D341Med (cell line): ENCODE measurements at places on chromosomes 11 and 22.

GRCh38 chr11:122832721-122833470 lies 5.4 kb upstream of the CRTAM start:
- DNase-seq = no peak

- DNase-seq = no peak
Measured at GRCh38 chr11:109612496-109612895, 190.5 kb downstream of the C11orf87 start.

- DNase-seq = no peak
Measured at GRCh38 chr11:15730263-15730994, 615.7 kb downstream of the INSC start.

- no peak for DNase-seq
Measured at GRCh38 chr11:7910286-7910788, 20.7 kb downstream of the OR10A6 start.

DNA sequence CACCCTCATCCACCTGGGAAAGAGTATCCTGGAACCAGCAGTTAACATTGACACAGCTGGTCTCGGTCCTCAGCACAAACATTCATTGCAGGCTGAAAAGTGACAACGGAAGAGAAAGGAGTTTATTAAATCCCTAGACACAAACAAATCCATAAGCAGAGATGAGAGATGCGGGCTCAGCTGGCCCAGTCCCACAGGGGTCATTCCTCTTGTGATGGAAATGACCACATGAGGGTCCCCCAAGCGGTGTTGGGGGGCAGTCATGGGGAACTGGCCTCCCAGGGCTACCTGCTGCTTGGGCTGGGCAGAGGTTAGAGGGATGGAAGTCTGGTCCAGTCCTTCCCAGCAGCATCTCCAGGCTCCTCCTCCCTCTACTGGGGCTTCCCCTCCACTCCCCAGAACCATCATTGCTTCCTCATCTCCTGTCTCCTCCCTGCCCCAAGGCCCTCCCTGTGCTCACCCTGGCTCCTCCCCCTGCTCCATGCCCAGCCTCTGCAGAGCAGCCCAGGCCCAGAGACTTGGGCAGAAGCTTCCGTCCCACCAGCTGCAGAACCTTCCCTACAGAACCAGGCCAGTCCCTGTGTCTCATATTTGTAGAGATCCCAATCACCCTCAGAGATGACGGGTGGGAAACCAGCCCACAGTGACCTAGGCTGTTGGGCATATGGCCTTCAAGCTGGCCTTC lies 5.4 kb upstream of the IGLL5 start:
- no peak for DNase-seq

GRCh38 chr22:39833610-39834009 lies 60.0 kb downstream of the ENTHD1 start:
- DNase-seq = no peak

- DNase-seq = peak; percentile 43
Measured at GRCh38 chr11:12122083-12122482, 11.7 kb downstream of the MICAL2 start.

DNA sequence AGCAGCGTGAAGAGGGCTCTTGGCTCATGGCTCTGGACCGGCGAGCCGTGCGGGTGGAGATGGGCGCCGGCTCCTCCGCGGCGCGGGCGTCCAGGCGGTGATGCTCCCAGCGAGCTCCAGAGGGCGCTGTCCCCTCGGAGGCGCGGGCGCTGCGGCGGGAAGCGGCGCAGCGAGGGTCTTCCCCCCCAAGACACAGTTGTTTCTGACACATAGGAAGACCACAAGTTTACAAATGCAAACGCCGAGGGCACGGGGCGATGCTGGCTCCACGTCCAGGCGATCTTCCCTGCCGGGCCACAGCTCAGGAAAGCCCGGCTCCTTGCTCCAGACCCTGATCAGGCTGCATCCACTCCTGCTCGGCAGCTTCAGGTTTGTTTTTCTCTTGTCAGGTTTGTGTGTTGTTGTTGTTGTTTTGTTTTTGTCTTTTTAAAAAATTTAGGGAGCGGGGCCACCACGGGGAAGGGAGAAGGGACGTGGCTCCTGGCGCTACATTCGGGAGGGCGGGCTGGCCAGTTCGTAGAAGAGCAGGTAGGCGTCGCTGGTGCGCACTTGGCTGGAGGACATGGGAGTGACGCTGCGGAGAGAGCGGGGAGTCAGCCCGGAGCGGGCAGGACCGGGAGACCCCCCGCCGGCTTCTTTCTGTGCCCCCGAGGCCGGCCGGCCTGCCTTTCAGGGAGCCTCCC lies 10.0 kb upstream of the MFRP start:
- peak; percentile 88 for DNase-seq

DNA sequence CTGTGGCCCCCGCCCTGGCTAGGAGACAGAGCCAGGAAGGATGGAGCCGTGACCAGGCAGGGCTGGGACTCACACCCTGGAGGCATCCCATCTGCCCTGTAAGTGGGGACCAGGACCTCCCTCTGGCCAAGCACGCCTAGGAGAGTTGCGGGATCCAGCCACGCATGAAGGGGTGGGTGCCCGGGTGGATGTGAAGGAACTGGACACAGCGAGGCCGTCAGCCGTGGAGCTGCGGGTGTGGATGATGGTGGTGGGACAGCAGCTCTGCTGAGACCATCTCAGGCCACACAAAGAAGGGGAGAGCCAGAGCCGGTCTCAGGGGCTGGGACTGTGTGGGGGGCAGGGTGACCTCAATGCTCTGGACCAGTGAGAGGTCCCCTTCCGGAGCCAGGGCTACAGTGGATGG lies 746.4 kb downstream of the BRD1 start:
- no peak for DNase-seq

DNA sequence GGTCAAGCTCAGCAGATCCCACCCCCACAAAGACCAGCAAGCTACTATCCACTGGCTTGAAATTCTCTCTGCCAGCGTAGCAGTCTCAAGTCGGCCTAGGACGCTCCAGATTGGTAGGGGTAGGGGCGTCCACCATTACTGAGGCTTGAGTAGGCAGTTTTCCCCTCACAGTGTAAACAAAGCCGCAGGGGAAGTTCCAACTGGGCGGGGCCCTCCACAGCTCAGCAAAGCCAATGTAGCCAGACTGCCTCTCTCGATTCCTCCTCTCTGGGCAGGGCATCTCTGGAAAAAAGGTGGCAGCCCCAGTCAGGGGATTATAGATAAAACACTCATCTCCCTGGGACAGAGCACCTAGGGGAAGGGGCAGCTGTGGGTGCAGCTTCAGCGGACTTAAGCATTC lies 1064.9 kb upstream of the TENM4 start:
- no peak for DNase-seq

- no peak for DNase-seq
Measured at GRCh38 chr11:81220146-81220895, 1513.3 kb downstream of the FAM181B start.

DNA sequence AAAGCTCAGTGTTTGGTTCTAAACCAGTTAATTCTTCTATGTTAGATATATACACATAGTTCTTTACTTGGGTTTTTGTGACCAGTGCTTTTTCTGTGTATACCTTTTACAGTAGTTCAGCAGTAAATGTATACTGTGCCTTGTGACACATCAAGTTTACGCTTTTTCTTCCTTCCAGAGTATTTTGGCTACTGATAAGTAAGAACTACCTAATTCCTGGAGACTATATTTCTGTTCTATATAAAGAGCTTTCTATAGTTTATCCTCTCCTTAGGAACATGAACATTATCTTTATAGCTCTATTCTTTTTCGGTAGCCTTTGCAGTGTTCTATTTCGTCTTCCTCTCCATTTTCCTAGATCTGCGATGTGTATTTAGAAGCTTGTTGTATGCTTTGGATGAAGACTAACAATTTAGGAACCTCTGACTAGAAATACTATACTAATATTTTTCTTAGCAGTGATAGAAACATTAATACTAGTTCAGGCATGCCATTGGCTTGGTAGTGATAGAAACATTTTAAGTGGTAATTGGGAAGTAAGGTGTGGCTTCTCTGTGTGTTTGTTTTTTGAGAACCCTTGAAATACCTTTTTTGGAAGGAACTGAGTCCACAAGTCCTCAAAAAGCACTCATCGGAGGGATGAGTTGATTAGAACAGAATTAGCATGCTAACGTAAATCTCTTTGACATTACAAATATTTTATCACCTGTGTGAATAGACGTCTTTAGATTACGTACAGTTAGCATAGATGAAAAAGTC lies 74.6 kb downstream of the ARHGEF12 start:
- no peak for DNase-seq

DNA sequence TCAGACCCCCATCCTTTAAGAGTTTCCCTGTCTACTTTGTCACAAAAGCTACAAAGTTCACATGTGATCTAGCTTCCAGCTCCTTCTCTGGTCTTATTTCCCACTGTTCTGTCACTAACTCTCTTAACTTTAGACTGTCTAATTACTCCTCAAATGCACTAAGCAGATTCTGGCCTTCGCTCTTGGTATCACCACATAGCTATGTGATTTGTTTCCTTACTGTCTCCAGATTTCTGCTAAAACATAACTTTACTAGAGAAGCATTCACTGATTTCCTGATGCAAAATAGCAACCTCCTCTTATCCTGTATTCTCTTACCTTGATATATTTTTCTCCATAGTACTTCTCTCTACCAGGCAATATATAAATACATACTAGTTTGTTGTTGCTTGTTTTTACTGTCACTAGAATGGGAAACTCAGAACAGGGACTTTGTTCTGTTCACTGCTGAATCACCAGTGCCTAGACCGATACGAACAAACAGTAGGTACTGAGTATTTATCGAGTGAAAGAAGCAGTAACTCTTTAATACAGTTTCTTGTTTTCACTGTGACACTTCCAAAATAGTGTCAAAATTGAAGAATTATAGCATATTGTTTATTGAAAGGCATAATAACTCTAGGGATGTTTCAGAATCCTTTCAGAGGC lies 205.6 kb downstream of the DDX10 start:
- no peak for DNase-seq

GRCh38 chr11:125176866-125177265 lies 12.3 kb downstream of the PKNOX2 start:
- no peak for DNase-seq

- DNase-seq = peak; percentile 72
Measured at GRCh38 chr11:63906585-63906984, 10.4 kb downstream of the RCOR2 start.

- DNase-seq = no peak
Measured at GRCh38 chr11:17876827-17877226, 136.0 kb downstream of the SERGEF start.

DNA sequence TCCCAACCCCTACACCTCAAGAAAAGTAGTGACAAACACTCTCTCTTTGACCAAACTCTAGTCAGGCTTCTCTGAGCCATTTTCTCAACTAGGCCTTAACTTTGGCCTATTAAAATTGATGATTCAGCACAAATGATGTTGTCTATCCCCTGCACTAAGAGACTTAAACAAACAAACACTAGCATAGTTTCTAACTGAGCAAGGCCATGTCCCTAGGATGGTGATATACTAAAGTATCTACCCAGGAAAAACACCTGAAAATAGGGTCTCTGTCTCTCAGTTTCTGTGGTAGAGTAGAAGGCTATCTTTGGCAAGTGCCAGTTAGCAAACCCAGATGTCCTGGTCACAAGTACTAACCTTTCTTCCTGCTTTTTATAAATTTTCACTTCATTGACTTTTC lies 219.7 kb upstream of the ANO3 start:
- DNase-seq = no peak

- no peak for DNase-seq
Measured at GRCh38 chr11:32615422-32615821, 31.8 kb downstream of the EIF3M start.

GRCh38 chr11:73040046-73040445 lies 102.1 kb downstream of the FCHSD2 start:
- DNase-seq = peak; percentile 9

- peak; percentile 82 for DNase-seq
Measured at GRCh38 chr11:64356498-64357411, 2.2 kb upstream of the RPS6KA4 start.

- no peak for DNase-seq
Measured at GRCh38 chr22:37560608-37561211, 430 bp downstream of the CDC42EP1 start.

- DNase-seq = no peak
Measured at GRCh38 chr11:69218271-69218682, 62.5 kb downstream of the SMIM38 start.

DNA sequence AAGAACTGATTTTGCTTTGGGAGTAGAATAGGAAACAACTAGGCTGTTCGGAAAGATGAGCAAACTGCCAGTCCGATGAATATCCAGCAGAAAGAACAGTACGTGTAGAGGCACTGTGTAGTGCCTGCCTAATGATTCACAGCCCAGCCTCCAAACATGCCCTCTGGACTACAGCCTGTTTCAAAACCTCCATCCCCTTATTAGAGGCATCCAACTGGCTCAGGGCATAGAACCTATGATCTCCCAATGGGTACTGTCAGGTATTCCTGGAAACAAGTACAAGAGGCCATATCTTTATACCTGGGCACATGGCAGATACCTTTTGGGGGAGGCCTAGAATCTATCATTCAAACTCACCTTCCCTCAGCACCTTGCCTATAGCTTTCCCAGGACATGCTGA lies 4.9 kb downstream of the RRP8 start:
- DNase-seq = no peak

DNA sequence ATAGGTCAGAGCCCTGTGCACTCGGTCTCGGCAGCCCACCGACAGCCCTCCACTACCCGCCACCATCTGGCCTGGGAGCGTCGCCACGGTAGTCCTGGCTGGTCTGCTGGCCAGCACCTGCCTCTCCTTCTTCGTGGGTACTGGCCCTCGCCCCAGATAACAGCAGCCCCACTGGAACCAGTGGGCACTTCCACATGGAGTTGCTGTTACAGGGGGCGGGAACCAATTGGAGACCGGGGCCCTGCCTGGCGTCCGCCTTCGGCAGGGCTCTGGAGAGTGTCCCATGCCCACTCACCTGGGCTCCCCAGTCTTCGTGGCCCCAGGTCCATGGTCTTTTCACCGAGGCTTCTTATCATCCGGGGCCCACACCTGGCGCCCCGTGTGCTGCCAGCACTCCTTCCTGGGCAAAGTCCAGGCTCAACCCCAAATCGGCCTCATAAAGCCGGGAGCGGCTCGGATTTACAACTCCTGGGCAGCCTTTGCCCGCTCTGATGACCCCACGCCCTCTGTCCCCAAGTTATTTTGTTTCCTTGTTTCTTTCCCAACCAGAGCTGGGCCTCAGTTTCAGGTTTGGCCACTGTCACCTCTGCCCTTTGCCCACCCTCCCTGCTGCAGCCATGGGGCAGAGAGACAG lies 12.9 kb upstream of the EHD1 start:
- no peak for DNase-seq
